ENCODE measurements at places on chromosomes 4 and X. TPM values are rescaled to one million over a fixed set of nuclear protein-coding genes. Genes with fewer than 3 reads are reported as not detected.

GRCh38 chr4:88610771-88611170, 18.5 kb downstream of the HERC3 start:
- H3K36me3 ChIP-seq = peaks cover 67% of the 10 kb centered on the region
- no peak for DNase-seq
- H3K4me3 ChIP-seq = no peak overlapping the region
- peak overlapping the region; percentile 87 for H3K27ac ChIP-seq
- H3K4me1 ChIP-seq = peaks cover 61% of the 10 kb centered on the region
- no peaks in the 10 kb centered on the region for H3K27me3 ChIP-seq

- DNase-seq = no peak
- H3K27ac ChIP-seq = no peak overlapping the region
- no peaks in the 10 kb centered on the region for H3K4me1 ChIP-seq
- H3K36me3 ChIP-seq = no peaks in the 10 kb centered on the region
- H3K4me3 ChIP-seq = no peak overlapping the region
- no peaks in the 10 kb centered on the region for H3K27me3 ChIP-seq
Observed at GRCh38 chrX:33142331-33142730, 69.0 kb downstream of the DMD start.

DNA sequence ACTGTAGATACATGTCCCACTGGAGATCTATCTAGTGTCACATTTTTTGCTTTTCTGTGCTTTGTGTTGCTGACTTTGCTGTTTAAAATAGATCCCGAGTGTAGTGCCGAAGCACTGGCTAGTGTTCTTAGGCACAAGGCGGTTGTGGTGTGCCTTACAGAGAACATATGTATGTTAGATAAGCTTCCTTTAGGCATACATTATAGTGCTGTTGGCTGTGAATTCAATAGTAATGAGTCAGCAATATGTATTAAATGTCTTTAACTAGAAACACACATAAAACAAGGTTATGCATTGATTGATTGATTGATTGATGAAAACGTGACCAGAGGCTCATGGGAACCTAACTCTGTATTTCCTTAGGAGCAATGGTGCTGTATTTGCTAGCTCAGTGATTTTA, 56.2 kb downstream of the COX7B2 start:
- no peak overlapping the region for H3K27ac ChIP-seq
- H3K4me3 ChIP-seq = no peak overlapping the region
- no peaks in the 10 kb centered on the region for H3K4me1 ChIP-seq
- no peaks in the 10 kb centered on the region for H3K36me3 ChIP-seq

DNA sequence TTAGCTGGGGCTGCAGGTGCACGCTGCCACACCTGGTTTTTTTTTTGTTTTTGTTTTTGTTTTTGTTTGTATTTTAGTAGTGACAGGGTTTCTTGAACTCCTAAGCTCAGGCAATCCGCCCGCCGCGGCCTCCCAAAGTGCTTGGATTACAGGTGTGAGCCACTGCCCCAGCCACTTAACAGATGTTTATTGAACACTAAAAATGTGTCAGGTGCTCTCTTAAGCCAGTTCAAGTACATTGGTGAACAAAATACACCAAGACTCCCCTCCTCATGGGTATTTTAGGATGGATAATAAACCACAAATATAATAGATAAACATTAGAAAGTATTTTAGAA, 69.9 kb downstream of the TRAPPC11 start:
- no peaks in the 10 kb centered on the region for H3K36me3 ChIP-seq
- DNase-seq = no peak
- H3K4me1 ChIP-seq = no peaks in the 10 kb centered on the region
- H3K4me3 ChIP-seq = no peak overlapping the region
- no peak overlapping the region for H3K27ac ChIP-seq

Gene CYSLTR1
- total RNA-seq = 0.66 TPM

Gene SSX4B
- not detected for total RNA-seq

Gene SPANXA1
- total RNA-seq = not detected
